Stimulated activated CD4-positive, alpha-beta T cell treated with anti-CD3 and anti-CD28 coated beads, Interleukin-2, amount 100 ng/mL, for 48 hours (primary cell): ENCODE measurements at places on chromosomes 11 and 22.

GRCh38 chr11:71333473-71333872 is 81.1 kb upstream of the SHANK2 start:
- DNase-seq = no peak

GRCh38 chr22:27990879-27991278 is 71.8 kb upstream of the PITPNB start:
- DNase-seq = no peak

- DNase-seq = no peak
Measured at GRCh38 chr11:12410006-12410728, 32.8 kb downstream of the PARVA start.

DNA sequence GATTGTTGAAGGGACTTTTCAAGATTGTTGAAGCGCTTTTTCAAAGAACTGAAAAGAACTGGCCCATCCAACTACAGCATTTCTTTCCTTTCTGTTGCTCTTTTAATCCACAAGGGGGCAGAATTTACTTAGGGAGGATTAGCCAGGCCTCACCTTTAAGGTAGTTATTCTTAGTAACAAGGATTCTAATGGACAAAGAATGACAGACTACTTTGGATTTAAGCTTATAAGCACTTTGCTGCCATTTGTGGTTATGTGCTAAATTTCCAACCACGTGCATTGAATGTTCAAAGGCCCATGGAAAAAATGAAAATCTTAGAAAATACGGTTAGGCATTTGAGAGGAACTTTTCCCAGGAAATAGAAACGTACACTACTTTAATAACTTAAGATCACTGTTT is 49.5 kb upstream of the HSPA8 start:
- DNase-seq = no peak

- DNase-seq = no peak
Measured at GRCh38 chr22:24500277-24500820, 5.2 kb downstream of the UPB1 start.

GRCh38 chr22:37907036-37907954 is 1.2 kb downstream of the MICALL1 start:
- no peak for DNase-seq

GRCh38 chr11:13954591-13954990 is 7.9 kb upstream of the SPON1 start:
- no peak for DNase-seq

- no peak for DNase-seq
Measured at GRCh38 chr11:126307706-126308105, 3.8 kb downstream of the DCPS start.

DNA sequence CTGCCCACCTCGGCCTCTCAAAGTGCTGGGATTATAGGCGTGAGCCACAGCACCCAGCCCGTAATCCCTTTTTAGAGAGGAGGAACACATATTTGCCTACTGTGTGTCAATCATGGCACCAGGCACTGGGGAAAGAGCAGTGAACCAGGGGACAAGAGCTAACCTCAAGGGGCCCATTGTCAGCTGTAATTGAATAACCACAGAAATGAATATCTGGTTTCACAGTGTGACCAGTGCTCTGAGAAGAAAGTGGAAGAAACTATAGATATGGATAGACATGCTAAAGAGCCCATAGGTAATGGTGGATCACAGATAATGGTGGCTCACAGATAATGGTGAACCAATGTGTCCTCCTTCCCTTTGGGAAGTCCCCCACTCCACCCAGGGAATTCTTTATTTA is 8.6 kb upstream of the KCTD14 start:
- no peak for DNase-seq

- DNase-seq = no peak
Measured at GRCh38 chr11:94928117-94928990, 45.0 kb downstream of the CWC15 start.

DNA sequence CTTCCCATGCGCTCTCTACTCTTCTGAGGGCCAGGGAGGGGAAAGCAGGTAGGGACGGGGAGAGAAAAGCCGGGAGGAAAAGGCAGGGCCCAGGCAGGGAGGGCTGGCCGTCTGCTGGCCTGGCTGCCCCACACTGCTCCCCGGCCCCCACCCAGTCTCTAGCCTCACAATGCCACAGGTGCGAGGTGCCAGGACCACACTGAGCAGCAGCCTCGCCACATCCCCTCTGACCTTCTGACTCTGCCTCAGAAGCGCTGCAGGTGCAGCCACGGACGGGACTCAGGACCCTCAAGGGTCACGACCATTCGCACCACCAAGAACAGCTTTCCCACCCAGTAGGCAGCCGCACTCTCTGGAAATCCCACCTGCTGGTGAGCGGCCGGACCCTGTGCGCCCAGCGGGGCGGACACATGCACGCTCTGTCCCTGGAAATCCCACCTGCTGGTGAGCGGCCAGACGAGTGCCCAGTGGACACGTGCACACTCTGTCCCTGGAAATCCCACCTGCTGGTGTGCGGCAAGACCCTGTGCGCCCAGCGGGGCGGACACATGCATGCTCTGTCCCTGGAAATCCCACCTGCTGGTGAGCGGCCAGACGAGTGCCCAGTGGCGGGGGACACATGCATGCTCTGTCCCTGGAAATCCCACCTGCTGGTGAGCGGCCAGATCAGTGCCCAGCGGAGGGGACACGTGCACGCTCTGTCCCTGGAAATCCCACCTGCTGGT is 20.1 kb downstream of the TOLLIP start:
- DNase-seq = no peak

GRCh38 chr11:46625406-46625805 is 8.1 kb downstream of the ATG13 start:
- no peak for DNase-seq

GRCh38 chr22:47835726-47836125 is 1073.3 kb downstream of the TBC1D22A start:
- no peak for DNase-seq

- no peak for DNase-seq
Measured at GRCh38 chr22:31956360-31956759, 12.0 kb downstream of the YWHAH start.

DNA sequence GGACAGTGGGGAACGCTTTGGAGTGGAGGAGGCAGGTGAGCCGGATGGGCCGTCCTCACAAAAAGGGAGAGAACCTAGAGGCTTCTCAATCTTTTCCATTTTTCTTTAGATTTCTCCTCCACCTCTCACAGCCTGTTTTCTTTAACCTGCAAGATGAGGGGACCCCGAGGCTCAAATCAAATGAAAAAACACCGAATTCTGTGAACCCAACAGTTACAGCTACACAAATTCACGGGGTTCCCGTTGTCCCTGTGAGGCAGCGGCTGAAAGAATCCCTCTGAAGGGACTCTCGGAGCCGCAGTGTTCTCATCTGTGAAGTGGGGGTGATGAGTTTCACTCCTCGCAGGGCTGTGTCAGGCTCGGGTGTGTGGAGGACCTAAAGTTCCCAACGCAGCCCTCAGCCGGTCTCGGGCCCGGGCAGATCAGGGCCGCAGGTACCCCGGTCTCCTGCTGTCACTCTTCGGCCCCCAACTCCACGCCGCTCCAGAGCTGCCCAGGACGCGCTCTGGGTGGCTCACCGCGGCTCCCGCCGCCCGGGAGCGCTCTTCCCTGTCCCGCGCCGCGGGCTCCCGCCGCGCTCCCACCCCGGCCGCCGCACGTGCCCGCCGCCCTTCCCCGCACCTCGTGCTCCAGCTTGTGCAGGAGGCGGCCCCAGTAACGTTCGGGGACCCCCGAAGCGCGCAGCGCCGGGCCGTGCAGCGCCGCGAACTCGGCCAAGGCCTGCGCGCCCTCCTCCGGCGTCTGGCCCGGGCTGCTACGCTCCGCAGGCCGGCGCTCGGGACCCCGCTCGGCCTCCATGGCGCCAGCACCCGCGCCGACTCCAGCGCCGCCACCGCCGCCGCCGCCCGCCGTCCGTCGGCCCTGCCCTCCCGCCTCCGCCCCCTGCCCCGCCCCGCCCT is at the start of gene TTLL12:
TTLL12 (minus strand) TSS at position 863 of the 899 bp plus-strand sequence; CDS start at position 798, 65 bp downstream.
- DNase-seq = peak; percentile 41

DNA sequence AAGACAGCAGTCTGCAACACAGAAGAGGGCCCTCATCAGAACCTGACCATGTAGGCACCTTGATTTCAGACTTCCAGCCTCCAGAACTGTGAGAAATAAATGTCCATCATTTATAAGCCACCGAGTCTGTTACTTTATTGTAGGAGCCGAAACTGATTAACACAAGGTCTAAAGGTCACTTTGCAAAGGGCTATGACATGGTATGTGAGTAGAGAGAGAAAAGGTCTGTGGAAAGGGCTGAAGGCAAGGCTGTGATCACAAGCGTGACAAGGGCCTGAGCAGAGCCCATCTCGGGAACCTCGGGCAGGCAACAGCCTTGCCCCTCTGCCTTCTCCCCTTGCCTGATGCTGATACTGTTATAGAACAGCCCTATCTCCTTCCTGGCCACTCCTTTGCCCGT is 73.4 kb upstream of the TEAD1 start:
- DNase-seq = no peak

GRCh38 chr11:959608-960007 is 33.9 kb downstream of the AP2A2 start:
- DNase-seq = no peak

- DNase-seq = no peak
Measured at GRCh38 chr11:24357620-24358410, 139.0 kb upstream of the LUZP2 start.

DNA sequence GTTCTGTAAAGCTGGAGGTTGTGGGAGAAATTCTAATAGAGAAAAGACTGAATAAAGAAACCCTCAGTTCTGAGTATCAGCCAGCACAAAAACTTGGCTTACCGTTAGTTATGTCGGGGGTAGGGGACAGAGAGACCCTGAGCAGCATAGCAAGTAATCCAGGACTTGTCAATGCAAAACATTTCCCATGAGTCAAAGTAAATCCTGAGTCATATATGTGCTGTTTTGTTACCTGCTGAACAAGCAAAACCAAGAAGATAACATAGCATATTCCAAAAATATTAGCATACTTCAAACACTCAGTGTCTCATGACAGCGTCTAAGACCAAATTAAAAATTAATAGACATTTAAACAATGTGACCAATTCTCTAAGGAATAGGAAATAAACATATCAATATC is 75.1 kb upstream of the LUZP2 start:
- DNase-seq = no peak
